HS-5 (cell line): ENCODE measurements at places on chromosomes 2 and 18.

- no peak for DNase-seq
Measured at GRCh38 chr2:43480874-43481273, 115.0 kb downstream of the THADA start.

- DNase-seq = no peak
Measured at GRCh38 chr18:29874519-29875098, 1167.9 kb downstream of the DSC3 start.

DNA sequence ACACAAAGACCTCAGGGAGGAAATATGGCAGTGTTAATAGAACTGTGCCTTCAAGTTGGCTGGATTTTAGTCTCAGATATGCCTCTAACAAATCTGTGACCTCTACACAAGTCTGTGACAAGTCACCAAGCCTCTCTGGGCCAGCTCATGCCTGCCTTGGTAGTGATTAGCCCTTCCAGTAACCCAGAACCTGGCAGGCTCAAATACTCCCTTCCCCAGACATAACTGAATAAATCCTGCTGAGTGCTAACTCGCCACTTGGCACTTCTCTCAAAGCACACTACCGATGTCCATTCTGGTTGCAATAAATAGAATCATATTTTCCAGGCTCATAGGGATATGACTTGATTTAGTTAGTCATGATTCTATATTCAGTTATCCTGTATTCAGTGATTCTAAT, 15.3 kb upstream of the THSD7B start:
- DNase-seq = no peak

DNA sequence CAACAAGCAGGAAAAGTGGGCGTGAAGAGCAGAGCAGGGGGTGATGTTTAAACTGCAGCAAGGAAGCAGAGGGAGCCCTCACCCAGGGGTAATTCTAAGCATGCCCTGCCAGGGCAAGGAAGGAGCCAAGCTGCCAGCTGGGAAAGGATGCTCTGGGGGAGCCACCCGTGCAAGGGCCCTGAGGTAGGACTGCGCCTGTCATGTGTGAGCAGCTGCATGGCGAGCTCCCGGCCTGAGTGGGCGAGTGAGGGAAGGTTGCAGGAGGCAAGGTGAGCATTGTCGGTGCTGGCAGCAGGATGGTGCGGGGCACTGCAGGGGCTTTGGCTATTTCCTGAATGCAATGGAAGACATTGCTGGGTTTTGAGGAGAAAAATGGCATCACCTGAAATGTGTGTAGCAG, 107.2 kb downstream of the COPS8 start:
- no peak for DNase-seq

- DNase-seq = no peak
Measured at GRCh38 chr18:68152770-68153169, 562.1 kb downstream of the TMX3 start.

- no peak for DNase-seq
Measured at GRCh38 chr2:241903121-241904010, 33.8 kb downstream of the RTP5 start.

DNA sequence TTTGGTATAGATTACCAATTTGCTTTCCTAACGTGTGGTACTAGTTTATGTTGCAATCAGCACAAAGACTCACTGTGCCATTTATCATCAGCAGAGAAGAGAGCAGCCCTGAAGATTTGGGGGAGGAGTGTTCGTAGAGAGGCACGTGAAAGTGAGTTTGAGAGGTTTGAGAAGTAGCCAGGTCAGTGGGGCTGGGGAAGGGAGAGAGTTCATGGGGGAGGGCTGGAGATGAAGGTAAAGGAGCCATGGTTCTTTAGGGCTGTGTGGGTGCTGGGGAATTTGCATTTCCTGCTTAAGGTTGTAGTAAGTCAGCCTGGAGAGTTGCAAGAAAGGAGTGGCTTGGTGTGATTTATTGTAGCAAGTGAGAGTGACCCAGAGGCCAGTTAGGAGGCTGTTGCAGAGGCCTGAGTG, 172.1 kb downstream of the NEDD4L start:
- DNase-seq = no peak

- no peak for DNase-seq
Measured at GRCh38 chr2:27306136-27306535, 2.1 kb downstream of the UCN start.

DNA sequence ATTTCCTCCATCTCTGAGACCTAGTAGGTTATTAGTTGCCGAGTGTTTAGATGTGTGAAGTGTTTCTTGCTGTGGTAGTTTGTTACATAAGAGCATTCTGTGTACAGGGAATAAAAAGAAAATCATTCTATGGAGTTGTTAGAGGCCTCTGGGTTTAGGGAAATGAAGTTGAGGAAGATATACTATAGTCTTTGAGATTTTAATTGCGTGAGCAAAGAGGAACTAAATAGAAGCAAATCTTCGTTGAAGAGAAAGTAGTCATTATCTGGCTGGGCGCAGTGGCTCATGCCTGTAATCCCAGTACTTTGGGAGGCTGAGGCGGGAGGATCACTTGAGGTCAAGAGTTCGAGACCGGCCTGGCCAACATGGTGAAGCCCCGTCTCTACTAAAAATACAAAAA, 19.0 kb downstream of the USP39 start:
- no peak for DNase-seq

GRCh38 chr2:119267604-119268003, 44.0 kb downstream of the STEAP3 start:
- no peak for DNase-seq

DNA sequence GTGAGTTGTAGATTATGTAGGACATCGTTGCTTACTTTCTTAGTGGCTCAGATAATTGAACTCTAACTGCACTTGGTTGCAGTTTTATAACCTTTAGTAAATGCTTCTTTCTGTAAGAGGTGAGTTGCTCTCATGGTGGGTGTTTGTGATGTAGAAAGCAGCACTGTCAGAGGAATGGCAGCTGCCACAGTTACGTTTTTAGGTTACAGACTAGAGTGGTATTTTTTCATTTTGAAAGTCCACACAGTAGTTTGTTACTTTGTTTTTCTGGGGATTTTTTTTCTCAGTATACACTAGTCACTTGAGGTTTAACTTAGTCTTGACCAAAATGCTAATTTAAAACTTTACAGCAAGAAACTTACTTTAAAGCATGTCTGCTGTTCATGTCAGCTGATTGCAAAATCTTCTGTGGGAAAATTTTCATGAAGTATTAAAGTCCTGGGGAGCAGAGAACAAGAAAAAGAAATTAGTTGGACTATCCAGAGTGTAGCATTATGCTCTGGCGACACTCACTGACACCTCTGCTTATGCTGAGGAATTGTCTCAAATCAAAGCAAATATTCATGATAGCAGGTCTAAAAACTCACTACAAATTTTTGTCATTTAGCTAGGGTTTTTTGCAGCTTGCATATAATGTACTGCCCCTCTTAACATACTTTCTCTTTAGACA, 14.8 kb downstream of the AFTPH start:
- no peak for DNase-seq

GRCh38 chr2:66862885-66863650, 428.1 kb downstream of the MEIS1 start:
- peak; percentile 76 for DNase-seq

- DNase-seq = peak; percentile 74
Measured at GRCh38 chr2:9832586-9832985, 10.7 kb upstream of the TAF1B start.

DNA sequence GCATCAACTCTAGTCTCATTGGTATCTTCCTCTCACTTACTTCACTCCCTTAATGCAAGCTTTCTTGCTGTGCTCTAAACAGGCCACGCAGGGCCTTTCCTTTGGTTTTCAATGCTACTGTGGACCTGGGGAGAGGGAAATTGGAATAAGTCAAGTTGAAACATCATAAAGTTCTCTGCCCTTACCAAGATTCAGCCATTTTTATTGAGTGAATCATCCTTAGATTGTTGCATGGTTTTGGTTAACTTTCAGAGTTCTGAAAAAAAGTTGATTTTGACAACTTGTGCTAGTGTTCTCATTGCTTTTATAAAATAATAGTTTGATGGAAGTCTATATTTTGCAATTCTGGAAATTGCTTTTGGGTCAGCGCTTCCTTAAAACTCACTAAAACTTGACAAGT, 852.8 kb upstream of the ACVR2A start:
- no peak for DNase-seq

DNA sequence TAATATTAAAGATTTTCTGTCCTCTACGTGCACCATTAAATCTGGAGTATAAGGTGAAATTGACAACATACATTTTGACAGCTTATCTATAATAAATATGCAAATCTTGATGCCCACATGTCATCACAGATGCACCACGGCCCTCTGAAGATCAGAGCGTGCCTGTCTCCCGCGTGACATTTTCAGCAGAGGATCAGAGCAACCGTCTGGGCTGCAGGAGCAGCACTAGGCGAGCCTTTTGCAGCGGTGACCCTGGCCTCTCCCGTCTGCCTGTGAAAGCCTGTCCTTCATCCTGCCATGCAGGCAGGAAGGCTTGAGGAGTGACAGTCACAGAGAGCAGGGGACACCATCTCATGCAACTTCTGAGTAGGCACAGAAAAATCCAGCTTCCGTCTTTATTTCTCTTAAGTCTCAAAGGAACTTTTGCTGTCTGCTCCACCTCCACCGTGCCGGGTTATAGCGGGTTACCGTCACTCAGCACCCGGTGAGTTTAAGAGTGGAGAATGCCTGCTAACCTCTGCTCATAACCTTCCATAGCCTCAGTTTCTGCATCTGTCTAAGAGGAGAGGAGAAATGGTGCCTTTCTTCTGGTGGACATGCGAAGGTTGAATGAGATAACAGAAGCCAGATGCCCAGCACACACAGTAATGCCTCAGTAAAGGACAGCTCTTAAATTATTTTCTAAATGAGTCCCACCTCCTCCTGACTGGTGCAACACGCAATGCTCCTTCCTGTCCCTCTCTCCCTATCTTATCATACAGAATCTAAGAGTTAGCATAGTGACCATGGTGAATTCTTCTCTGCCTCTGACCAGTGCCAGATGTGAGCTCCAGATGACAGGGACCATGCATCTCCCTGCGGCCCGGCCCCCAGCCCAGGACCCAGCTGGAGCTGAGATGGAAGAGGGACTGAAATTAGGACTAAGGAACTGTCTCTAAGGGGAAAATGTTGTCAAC, 43.8 kb downstream of the CELF4 start:
- DNase-seq = no peak

- DNase-seq = no peak
Measured at GRCh38 chr2:47486841-47487497, 84.0 kb downstream of the MSH2 start.

DNA sequence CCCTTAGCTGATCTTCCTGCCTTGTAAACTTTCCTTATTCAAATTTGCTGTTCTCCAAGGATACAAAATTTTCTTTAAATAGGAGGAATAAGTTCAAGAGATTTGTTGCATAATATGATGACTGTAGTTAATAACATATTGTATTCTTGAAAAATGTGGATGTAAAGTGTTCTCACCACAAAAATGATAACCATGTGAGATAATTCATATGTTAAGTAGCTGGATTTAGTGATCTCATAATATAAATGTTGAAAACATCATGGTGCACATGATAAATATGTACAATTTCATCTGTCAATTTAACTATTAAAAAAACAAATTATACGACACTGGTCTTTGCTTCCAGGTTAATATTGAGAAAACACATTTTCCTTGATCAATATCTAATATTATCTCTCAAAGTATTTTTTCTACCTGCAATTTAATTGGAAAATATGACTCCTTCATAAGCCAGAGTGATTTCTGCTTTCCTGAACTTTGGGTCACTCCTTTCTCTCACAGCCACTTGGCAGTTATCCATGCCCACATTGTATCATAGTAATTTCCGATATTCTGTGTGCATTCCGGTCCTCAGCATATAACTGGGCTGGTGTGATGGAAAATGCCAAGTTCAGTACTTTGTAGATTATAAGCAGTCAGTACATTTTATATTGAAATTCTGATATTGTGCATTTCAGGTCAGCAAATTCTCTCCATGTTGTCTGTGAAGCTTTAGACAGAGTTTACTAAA, 152.6 kb downstream of the GULP1 start:
- DNase-seq = peak; percentile 33

DNA sequence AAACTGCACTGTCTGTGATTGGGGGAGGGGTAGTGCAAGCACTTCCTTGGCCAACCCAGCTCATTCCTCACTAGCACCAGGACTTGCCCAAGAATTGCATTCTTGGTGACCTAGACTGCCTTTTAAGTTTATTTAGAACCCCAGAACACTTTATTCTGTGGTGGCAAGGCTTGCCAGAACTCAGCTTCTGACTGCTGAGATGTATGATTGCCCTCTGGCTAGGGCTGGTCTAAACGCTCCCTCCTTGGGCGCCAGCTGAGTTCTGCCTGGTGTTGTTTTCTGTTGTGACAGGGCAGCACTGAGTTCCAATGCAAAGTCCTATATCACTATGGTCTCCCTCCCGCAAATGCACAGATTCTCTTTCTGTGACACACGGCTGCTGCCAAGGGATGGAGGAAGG, 247.7 kb downstream of the ZNF385B start:
- no peak for DNase-seq

- no peak for DNase-seq
Measured at GRCh38 chr2:158967114-158967730, 1.2 kb upstream of the TANC1 start.

- no peak for DNase-seq
Measured at GRCh38 chr2:70498528-70498927, 55.1 kb downstream of the TGFA start.

GRCh38 chr2:218019411-218020060, 16.7 kb upstream of the TNS1 start:
- no peak for DNase-seq

- DNase-seq = no peak
Measured at GRCh38 chr18:77015169-77015568, 117.4 kb downstream of the MBP start.

DNA sequence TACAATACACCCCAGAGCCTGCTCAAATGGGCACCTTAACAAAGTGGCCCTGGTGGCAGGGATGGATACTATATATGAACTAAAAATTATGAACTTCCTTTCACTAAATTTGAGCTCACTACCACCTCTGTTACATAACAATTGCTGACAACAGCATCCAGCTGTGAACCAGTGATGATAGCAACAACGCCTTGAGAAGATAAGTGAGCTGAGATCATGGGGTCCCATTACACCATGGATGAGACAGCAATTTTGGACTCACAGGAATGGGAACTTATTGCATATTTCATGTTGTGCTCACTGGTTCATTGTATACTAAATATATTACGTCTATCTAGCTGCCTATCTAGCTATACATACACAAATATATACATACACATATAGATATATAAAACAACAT, 16.9 kb upstream of the ALMS1 start:
- no peak for DNase-seq

- no peak for DNase-seq
Measured at GRCh38 chr2:238162846-238163441, 4.2 kb downstream of the ERFE start.

- DNase-seq = no peak
Measured at GRCh38 chr2:130187268-130187667, 5.2 kb downstream of the MZT2B start.

- no peak for DNase-seq
Measured at GRCh38 chr2:176561706-176562105, 292.5 kb downstream of the MTX2 start.

- DNase-seq = no peak
Measured at GRCh38 chr18:36481201-36481657, 183.7 kb downstream of the FHOD3 start.

DNA sequence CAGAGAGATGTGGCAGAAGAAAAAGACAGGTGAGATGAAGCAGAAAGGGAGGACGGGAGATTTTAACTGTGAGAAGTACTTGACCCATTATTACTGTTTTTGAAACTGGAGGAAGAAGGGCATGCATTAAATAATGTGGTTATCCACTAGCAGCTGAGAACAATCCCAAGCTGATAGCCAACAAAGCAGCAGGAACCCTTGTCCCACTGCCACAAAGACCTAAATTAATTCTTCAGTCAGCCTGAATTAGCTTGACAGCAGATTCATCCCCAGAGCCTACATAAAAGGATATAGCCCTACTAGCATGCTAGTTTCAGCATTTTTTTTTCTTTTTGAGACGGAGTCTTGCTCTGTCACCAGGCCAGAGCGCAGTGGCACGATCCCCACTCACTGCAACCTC, 19.5 kb upstream of the REG3A start:
- DNase-seq = no peak
